Left kidney (tissue), 8 donors: ENCODE measurements at places on chromosomes 7 and 10. TPM values are rescaled to one million over a fixed set of nuclear protein-coding genes. Genes with fewer than 3 reads are reported as not detected.

DNA sequence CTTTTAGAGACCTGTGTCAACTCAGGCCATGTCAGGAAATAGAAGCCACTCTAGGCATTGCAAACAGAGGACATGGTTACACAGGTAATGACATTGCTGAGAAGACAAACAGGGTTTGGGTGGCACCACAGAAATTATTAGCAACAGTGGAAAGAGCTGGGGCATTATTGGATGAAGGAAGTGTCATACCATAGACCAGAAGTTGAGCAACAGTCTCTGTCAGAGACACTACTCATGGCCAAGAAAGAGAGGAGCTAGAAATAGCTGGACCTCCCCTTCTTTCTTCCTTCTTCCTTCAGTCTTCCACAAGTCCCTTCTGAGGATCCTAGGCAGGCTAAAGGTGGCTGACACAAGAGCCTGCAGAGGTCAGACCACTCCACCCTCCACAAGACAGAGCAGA lies 4.2 kb upstream of the LIPA start:
- no peak for DNase-seq

DNA sequence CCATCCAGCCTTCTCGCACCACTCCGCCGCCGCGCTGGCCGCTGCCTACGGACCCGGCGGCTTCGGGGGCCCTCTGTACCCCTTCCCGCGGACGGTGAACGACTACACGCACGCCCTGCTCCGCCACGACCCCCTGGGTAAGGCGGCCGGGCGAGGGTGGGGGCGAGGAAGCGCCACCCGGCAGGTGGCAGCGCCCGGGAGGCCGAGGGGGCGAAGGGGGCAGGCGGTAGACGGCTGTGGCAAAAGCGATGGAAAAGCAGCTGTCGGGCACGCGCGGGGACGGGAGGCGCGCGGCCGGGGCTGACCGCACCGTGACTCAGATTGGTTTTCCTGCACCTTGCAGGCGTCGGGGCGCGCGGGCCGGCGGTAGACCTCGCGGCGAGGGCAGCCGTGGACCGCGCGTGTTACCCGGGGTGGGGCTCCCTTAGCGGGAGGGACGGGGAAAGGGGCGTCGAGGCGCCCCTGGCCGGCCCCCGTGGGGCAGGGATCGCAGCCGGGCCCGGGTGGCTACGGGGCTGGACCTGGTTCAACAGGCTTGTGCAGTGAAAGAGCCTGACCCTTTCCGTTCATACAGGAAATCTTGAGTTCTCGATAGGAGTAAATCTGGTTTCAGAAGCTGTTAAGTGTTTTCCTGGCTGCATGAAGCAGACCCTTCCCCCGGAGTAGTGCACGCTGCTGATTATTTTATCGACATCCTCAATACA lies 608 bp downstream of the HHEX start:
- DNase-seq, result peak; percentile 40

The PNLIPRP2 gene
- not detected for polyA plus RNA-seq

DNA sequence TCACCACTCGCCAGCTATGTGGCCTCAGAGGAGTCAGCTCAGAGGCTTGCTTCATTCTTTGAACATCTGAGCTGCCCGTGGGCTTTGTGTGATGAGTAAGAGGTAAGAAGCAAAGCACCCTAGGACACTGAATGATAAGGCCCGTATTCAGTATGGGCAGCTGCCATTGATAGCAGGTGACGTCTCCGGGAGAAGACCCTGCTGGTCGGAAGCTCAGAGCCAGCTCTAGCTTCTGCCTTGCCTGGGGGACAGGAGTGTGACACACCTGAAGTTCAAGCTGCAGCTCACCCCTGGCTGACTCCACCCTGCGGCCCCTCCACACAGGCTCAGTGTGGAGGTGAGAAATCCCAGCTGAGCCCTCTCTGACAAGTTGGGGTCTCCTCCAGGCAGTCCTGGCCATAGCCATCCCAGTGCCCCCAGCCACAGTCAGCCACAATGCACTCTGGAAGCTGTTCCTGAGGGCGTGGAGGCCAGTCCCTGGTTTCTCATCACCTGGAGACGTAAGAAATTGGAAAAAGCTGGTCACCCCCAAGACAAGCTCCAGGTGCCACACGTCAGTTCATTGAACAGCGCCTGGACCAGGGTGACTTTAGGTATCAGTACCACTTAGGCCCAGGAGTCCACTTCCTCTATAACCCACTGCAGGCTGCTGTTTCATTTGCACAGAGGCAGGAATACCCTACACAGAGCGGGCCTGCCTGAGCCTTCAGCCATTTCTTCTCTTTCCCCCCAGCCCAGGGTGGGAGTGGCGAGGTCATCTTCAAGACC lies 164.9 kb upstream of the RHEB start:
- no peak for DNase-seq

The PHTF2 gene
- 31.9 TPM for polyA plus RNA-seq

The ELAPOR2 gene
- polyA plus RNA-seq, result 14.1 TPM

The ZNF3 gene
- polyA plus RNA-seq, result 60.6 TPM

The ADCYAP1R1 gene
- 0.75 TPM for polyA plus RNA-seq

GRCh38 chr10:50566150-50566549 lies 57.6 kb downstream of the SGMS1 start:
- DNase-seq, result no peak

- DNase-seq, result no peak
These were observed 2.8 kb upstream of the CFAP43 start for GRCh38 chr10:104234934-104235333.

The WAPL gene
- 56.2 TPM for polyA plus RNA-seq

GRCh38 chr10:18968159-18968558 lies 80.4 kb upstream of the MALRD1 start:
- no peak for DNase-seq

- DNase-seq, result no peak
These were observed 46.1 kb upstream of the SEPTIN7 start for GRCh38 chr7:35754741-35755140.

DNA sequence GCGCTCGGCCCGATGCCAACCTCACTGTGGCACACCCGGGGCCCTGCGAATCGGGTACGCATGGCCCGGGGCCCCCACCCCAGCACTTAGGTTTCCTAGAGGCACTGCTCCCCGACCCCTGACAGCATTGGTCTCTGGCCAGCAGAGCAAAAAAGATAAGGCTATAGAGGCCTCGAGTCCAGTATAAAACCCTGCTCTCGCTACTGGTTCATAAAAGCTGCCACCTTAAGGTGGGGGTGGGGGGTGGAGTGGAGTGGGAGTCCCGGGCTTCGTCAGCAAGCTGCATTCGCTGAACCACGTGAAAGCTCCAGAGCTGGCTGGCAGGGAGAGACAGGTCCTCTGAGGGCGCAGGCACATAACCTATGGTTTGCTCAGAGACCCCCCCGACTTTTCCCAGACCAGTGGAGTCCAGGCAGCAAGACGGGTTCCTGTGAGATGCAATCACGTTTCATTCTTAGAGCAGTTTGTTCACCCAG lies 1.3 kb downstream of the KAZALD1 start:
- no peak for DNase-seq

The PANK1 gene
- 48.2 TPM for polyA plus RNA-seq

DNA sequence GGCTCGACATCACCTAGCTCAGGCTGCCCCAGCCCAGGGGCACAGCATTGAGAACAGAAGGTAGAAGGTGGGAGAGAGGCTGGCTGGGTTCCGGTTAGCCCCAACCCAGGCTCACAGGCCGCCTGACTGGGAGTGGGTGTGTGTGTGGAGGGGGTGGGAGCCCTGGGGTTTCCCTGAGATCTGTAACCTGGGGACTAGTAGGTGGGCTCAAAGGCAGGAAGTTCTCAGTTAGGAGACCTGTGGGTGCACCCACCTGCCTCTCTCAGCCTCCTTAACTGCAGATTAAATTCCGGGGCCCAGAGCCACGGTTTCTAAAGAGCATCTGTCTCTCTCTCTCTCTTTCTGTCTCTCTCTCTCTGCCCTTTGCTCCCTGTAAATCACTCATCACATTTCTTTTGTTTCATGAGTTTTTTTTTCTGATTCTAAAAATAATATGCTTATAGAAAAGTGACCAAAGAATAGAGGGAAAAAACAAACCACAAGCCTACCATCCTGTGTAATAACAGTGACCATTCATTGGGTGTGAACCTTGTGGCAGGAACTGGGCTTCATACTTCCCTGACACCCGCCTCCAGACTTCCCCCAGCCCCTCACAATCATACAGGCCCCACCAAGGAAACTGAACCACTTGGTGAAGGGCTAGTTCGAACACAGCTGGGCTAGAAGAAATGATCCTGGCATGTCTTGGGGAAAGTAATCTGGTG lies 83.4 kb upstream of the SMNDC1 start:
- DNase-seq, result no peak

- no peak for DNase-seq
These were observed 164.4 kb upstream of the FEZF1 start for GRCh38 chr7:122468945-122469344.

DNA sequence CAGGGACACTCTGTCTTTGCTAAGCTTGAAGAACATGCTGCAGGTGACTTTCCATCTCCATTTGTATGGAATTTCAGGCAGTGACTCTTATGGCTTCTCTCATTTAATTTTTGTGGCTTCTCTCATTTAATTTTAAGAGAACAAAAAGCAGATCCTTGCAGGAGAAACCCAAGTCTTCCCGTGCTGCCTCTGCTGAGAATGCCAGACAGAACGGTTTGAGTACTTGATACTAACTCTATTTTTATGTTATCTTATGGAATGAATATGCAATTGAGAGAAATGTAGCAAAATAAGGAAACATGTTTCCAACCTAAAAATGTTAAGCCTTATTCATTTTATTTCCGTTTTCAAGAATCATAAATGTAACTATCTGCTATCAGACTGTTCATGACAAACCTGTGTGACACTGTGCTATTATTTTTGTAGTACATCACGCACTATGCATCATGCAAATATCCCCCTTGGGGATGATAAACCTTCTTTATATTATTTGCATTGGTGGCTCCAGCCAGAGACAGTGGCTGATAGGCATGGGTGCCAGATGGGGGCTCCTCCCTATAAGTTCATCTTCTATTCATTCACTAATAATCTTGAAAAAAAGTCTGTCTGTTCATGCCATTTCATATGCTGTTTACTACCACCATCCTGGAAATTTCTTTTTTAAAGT lies 6.9 kb upstream of the RAPGEF5 start:
- no peak for DNase-seq

The CCL24 gene
- polyA plus RNA-seq, result not detected

The DEPP1 gene
- 5.5 TPM for polyA plus RNA-seq

DNA sequence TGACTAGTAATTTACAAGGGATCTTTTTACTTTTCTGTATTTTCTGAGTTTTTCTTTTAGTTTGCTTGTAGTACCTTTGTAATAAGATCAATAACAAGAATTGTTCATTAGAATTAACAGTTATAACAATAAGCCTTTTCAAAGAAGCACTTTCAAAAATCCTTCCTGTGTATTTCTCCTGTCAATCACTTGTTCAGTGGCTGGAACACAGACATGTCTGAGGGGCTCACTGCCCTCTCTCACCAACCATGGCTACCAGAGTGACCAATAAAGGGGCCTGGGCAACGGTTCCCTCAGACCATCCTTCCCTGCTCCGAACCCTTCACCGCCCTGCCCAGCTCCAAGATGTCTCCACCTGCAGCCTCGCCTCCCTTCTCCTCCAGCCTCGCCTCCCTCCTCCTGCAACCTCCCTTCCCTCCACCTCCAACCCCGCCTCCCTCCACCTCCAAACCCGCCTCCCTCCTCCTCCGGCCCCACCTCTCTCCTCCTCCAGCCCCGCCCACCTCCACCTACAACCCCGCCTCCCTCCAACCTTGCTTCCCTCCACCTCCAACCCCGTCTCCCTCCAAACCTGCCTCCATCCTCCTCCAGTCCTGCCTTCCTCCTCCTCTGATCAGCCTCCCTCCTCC lies 353.4 kb downstream of the TNS3 start:
- no peak for DNase-seq

- no peak for DNase-seq
These were observed 55.5 kb upstream of the ODAD2 start for GRCh38 chr10:28054228-28054860.

GRCh38 chr7:99359465-99360154 lies 14.9 kb upstream of the ARPC1B start:
- no peak for DNase-seq

GRCh38 chr7:142883145-142883544 lies 2.4 kb downstream of the TRPV6 start:
- no peak for DNase-seq

GRCh38 chr10:132742837-132743194 lies 43.1 kb downstream of the NKX6-2 start:
- DNase-seq, result no peak

The GBX1 gene
- polyA plus RNA-seq, result 0.22 TPM

DNA sequence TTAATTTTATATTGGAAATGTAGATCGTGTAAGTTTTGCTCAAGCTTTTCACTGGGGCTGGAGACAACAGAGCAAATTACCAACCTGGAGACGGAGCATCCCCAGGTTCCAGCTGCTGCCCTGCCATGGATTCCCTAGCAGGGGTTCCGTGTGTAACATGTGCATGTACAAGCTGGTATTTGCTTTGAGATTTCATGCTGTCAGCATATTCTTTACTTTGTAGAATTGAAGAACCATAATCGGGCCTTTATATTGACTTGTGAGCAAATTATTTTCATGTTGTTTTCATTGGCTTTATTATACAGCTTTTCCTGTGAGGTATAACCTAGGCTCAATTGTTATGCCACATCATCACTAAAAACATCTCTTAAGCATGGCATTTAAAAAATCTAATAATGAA lies 369.2 kb upstream of the COBL start:
- no peak for DNase-seq

The ADCY1 gene
- polyA plus RNA-seq, result 3.1 TPM

- no peak for DNase-seq
These were observed 35.8 kb downstream of the PDGFA start for GRCh38 chr7:483656-484355.

DNA sequence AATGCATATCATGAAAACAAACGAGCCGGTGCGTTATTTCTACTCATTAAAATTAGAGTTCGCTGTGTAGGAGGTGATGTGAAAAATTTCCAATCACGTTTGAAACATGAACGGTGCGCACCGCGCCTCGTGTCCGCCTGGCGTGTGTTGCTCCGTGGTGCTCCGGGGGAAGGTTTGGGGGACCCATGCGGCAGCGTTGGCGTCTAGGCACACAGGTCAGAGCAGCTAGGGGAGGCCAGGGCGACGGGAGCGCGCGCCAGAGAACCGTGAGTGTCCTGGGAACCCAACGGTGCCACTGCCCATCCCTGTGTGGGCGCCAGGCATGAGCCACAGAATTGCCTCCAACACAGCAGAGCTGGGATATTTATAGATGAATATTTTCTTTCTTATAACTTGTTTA lies 70.6 kb upstream of the ADARB2 start:
- no peak for DNase-seq
